ENCODE measurements at places on chromosomes 4 and X. TPM values are rescaled to one million over a fixed set of nuclear protein-coding genes. Genes with fewer than 3 reads are reported as not detected.

GPC4 gene
- total RNA-seq: 9.5 TPM

PRSS12 gene
- total RNA-seq: 0.16 TPM

GK gene
- total RNA-seq: 17.8 TPM

MAOA gene
- total RNA-seq: 232 TPM

XK gene
- 0.13 TPM for total RNA-seq

Measured in mesenteric fat pad (tissue), 1 donor.